ENCODE measurements at places on chromosomes 3 and 15. TPM values are rescaled to one million over a fixed set of nuclear protein-coding genes. Genes with fewer than 3 reads are reported as not detected.

DNA sequence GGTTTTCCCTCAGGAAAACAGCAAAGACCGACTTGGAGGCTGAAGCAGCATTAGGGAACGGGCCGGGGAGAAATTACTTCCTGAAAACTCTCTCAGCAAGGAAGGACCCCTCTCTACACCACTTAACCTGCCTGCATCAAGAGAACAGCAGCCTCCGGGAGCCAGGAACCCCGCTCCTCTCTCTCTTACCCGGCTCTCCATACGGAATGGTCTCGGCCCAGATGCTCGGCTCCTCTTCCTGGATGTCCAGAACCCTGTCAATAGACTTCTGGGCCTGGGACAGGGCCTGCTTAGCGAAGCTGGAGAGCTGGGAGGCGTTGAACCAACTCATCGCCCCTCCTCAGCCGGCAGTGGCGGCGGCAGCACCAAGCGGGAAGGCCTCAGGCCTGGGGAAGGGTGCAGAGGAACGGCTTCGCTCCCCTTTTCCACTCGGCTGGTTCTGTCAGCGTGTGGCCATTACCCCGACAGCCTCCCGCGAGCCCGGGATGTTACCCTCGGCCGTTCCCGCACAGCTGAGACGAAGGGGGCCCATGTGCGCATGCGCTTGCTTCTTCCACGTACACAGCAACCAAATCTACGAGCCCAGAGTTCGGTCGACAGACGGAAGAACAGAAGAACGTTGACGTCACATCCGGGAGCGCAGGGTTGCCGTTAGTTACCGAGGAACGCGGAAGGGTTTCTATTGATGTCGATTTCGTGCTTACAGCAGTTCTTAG is at the start of gene TMF1:
TMF1 (minus strand) TSS at position 578 of the 716 bp plus-strand sequence; CDS start at position 331, 247 bp downstream.
- peak; percentile 98 for DNase-seq

SLC22A13 gene
- 4.1 TPM for polyA plus RNA-seq

DNA sequence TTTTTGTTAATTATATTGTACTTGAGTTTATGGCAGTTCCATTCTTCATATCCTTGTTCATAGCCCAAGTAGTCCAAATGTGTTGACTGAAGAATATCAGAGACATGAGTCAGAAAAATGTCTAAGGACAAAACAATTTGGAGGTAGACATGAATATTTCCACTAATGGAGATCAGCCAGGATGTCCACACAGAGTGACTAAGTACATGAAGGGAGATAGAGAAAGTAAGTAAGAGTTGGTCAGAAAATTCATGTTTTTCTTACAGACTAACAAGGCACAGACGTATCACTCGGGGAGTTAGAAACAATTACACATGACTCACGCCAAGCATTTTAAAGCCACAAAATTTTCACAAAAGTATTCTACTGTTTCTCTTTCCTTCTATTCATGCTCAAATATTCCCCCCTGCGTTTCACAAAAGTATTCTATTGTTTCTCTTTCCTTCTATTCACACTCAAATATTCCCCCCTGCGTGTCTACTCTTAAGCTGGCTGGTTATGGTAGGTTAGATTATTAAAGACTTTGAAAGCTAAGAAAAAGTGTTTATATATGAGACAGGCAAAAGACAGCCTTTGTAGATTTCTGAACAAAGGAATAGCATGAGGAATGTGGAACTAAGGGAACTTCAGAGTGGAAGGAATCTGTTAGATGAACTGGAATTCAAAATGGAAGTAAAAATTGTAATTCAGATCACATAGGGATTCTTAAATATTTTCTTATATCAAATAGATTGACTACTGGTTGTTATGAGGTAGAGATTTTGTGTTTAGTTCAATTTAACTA is 648.7 kb upstream of the CCDC54 start:
- no peak for DNase-seq

- DNase-seq: no peak
Measured at GRCh38 chr3:167742338-167742737, 6.8 kb downstream of the SERPINI1 start.

IQCF5 gene
- polyA plus RNA-seq: not detected

- DNase-seq: peak; percentile 18
Measured at GRCh38 chr3:150798122-150798618, 35.2 kb upstream of the SIAH2 start.

DNA sequence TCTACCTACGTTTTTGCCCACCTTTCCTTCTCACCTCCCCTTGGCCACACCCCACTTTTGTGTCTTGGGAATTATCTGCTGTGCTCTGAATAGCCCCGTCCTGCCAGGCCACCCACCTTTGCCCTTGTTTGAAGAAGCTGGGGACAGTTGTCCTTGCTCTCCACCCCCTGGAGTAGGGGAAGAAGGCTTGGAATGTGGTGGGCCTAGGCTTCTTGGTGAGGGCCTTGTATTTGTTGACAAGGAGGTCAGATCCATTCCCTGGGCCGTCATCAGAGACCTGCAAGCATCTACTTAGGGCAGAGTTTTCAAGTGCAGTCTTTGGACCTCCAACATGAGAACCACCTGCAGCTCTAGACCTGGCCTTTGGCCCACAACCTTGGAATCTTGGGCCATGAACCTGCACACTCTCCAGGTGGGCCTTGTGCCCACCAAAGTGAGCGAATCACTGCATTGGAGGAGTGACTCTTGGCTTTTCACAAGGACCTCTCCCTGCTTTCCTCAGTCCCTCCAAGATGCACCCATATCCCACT is 160.6 kb downstream of the APBA2 start:
- DNase-seq: no peak
